ENCODE measurements at places on chromosomes 11 and 22. TPM values are rescaled to one million over a fixed set of nuclear protein-coding genes. Genes with fewer than 3 reads are reported as not detected.

Gene TUBA8
- 0.67 TPM for total RNA-seq

Gene SLC35E4
- total RNA-seq, result 6.4 TPM

Gene FXYD2
- 16.9 TPM for total RNA-seq

Gene MYBPC3
- total RNA-seq, result not detected

Gene SIRT3
- 19.5 TPM for total RNA-seq

Gene RBMXL2
- total RNA-seq, result not detected

Gene NXPE2
- total RNA-seq, result not detected

Gene UBQLN3
- not detected for total RNA-seq

Gene PATE4
- total RNA-seq, result not detected

Gene VSIG10L2
- total RNA-seq, result not detected

Gene C11orf87
- total RNA-seq, result 0.03 TPM

Gene UPK3A
- not detected for total RNA-seq

Gene INPPL1
- total RNA-seq, result 80.9 TPM

Gene PDGFB
- total RNA-seq, result 3.3 TPM

Gene OR52E8
- total RNA-seq, result not detected

Gene TRIM48
- total RNA-seq, result not detected

Gene SYNGR1
- total RNA-seq, result 11.1 TPM

Gene APOL4
- not detected for total RNA-seq

Gene GLB1L2
- total RNA-seq, result 1.8 TPM

Gene TSSK2
- total RNA-seq, result not detected

Gene SYT7
- total RNA-seq, result 1.1 TPM

Gene MEI1
- total RNA-seq, result not detected

Gene MMP12
- total RNA-seq, result 0.02 TPM

Gene TSGA10IP
- not detected for total RNA-seq

Gene NTM
- not detected for total RNA-seq

Data from A549 treated with CpdA at 1 μM for 4 hours (cell line).